IPS DF 6.9 (cell line): ENCODE measurements at places on chromosomes 2 and 18.

- peaks cover 2% of the 10 kb centered on the region for H3K4me1 ChIP-seq
- no peak for DNase-seq
- H3K27me3 ChIP-seq: no peaks in the 10 kb centered on the region
- H3K36me3 ChIP-seq: no peaks in the 10 kb centered on the region
- H3K27ac ChIP-seq: no peak overlapping the region
- H3K4me3 ChIP-seq: no peak overlapping the region
Measured at GRCh38 chr2:181309586-181309985, 147.6 kb upstream of the ITGA4 start.

GRCh38 chr2:194591192-194591591, 1065.8 kb upstream of the SLC39A10 start:
- H3K36me3 ChIP-seq: no peaks in the 10 kb centered on the region
- H3K4me3 ChIP-seq: no peak overlapping the region
- no peak overlapping the region for H3K27ac ChIP-seq

DNA sequence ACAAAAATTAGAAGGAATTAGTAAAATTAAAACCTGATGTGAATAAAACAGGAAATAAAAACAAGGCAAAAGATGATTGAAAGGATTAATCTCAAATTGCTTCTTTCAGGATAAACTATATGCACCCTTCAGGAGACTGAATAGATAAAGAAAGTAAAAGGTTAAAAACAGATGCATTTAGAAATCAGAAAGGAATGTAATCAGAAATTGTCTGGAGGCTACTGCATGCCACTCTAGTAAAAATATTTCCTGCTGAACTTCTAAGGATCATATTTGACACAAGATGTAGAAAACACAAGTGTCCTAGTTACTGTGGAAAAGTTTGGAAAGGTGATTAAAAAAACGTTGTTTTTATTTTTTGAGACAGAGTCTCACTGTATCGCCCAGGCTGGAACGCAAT, 16.2 kb downstream of the CHCHD5 start:
- no peak for DNase-seq
- H3K27ac ChIP-seq: no peak overlapping the region
- H3K4me3 ChIP-seq: no peak overlapping the region
- H3K36me3 ChIP-seq: no peaks in the 10 kb centered on the region
- H3K27me3 ChIP-seq: no peaks in the 10 kb centered on the region

GRCh38 chr2:155965415-155966063, 367.0 kb downstream of the NR4A2 start:
- no peak overlapping the region for H3K27ac ChIP-seq
- no peaks in the 10 kb centered on the region for H3K36me3 ChIP-seq
- DNase-seq: no peak
- no peaks in the 10 kb centered on the region for H3K4me1 ChIP-seq
- no peaks in the 10 kb centered on the region for H3K27me3 ChIP-seq
- H3K4me3 ChIP-seq: no peak overlapping the region

GRCh38 chr2:226625946-226626345, 173.7 kb downstream of the IRS1 start:
- H3K4me3 ChIP-seq: no peak overlapping the region
- no peaks in the 10 kb centered on the region for H3K36me3 ChIP-seq
- H3K27ac ChIP-seq: no peak overlapping the region
- H3K27me3 ChIP-seq: no peaks in the 10 kb centered on the region
- no peak for DNase-seq

DNA sequence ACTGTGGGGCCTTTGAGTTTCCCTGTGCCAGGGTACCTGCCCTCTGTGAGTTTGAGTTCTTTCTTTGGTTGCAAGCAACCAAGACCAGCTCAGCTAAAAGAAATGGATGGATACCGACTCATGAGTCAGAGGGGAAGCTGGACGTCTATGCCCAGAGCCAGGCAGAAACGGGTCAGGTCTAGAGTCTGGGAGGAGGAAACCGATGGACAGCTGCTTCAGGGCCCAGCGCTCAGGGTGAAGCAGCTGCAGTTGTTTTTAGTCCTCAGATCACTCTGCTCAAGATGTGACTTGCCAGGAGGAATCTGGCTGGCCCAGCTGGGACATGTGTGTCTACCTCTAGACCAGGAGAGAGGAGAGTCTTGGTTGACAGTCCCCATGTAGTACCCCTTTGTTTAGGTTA, 10.1 kb upstream of the TYMS start:
- DNase-seq: no peak
- no peak overlapping the region for H3K27ac ChIP-seq

DNA sequence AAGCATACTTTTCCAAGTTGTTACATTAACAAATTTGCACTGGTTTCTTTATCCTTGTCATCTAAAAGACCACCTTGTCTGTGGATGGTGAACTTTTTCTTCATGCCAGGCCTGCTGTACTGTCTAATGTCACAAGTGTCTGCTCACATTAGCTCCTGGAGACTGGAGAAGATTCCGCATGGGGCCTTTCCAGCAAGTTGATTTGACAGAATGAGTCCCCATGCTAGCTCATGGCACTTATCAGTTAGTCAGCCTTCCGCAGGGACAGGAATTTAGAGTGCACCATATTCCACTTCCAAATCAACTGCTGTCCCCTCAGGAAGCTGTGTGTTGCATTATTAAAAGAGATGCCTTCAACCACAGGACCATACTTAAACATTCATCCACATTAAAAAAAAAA, 41.4 kb upstream of the LRPPRC start:
- H3K27me3 ChIP-seq: no peaks in the 10 kb centered on the region
- no peaks in the 10 kb centered on the region for H3K36me3 ChIP-seq
- no peak for DNase-seq
- H3K27ac ChIP-seq: no peak overlapping the region

GRCh38 chr2:158766524-158766923, 28.6 kb upstream of the DAPL1 start:
- H3K4me1 ChIP-seq: no peaks in the 10 kb centered on the region; the same call in 1 of the 2 replicates
- H3K4me3 ChIP-seq: no peak overlapping the region
- no peak for DNase-seq
- no peak overlapping the region for H3K27ac ChIP-seq

GRCh38 chr2:29220506-29221270, 105.5 kb downstream of the CLIP4 start:
- no peaks in the 10 kb centered on the region for H3K4me1 ChIP-seq
- H3K27ac ChIP-seq: no peak overlapping the region
- no peak for DNase-seq
- no peak overlapping the region for H3K4me3 ChIP-seq
- H3K36me3 ChIP-seq: no peaks in the 10 kb centered on the region
- no peaks in the 10 kb centered on the region for H3K27me3 ChIP-seq

DNA sequence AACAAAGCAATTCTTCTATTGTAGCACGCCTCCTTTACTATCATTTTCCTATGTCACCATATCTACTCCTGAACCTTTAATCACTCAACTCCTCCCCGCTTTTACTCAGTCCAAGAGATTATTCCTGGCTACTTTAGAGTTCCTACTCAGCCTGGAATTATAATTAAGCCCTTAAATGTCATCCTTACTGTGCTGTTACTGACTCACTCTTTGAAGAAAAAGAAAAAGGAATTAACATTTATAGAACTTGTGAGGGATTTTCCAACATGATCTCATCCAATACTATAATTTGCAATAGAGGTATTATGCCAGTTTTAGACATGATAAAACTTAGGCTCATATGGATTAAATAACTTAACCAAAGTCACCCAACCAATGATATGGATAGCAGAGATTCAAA, 61.7 kb downstream of the CCDC88A start:
- no peaks in the 10 kb centered on the region for H3K4me1 ChIP-seq
- H3K27me3 ChIP-seq: no peaks in the 10 kb centered on the region
- H3K36me3 ChIP-seq: no peaks in the 10 kb centered on the region; the same call in 1 of the 2 replicates
- H3K27ac ChIP-seq: no peak overlapping the region

DNA sequence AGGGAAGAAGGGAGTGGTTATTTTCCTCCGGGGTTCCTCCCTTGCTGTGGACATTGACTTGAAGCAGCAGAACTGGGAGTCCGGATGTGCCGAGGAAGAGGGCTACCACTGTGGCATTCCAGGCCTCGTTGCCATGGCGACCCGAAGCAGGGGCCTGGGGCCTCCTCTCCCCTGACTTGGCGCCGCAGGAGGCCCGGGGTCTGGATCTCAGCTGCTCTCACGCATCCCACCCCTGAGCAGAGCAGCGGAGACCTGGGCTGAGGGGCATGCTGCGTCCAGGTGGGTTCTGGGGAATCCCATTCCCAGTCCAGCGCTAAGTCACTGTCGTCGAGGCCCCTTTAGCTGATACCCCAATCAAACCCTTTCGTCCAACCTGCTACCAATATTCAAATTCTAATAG, 100.2 kb downstream of the BCL11A start:
- peak; percentile 63 for DNase-seq
- no peak overlapping the region for H3K4me3 ChIP-seq
- no peaks in the 10 kb centered on the region for H3K27me3 ChIP-seq
- no peaks in the 10 kb centered on the region for H3K36me3 ChIP-seq
- no peak overlapping the region for H3K27ac ChIP-seq

- DNase-seq: no peak
- no peak overlapping the region for H3K4me3 ChIP-seq
- no peak overlapping the region for H3K27ac ChIP-seq
- H3K27me3 ChIP-seq: no peaks in the 10 kb centered on the region
- no peaks in the 10 kb centered on the region for H3K36me3 ChIP-seq
Measured at GRCh38 chr2:69615969-69616368, 27.6 kb downstream of the AAK1 start.

GRCh38 chr2:176251928-176252327, 17.3 kb upstream of the MTX2 start:
- no peak overlapping the region for H3K4me3 ChIP-seq
- DNase-seq: no peak
- no peaks in the 10 kb centered on the region for H3K4me1 ChIP-seq
- no peaks in the 10 kb centered on the region for H3K27me3 ChIP-seq
- no peaks in the 10 kb centered on the region for H3K36me3 ChIP-seq

- H3K4me3 ChIP-seq: no peak overlapping the region
- H3K4me1 ChIP-seq: peaks cover 2% of the 10 kb centered on the region
- H3K27me3 ChIP-seq: no peaks in the 10 kb centered on the region
Measured at GRCh38 chr2:236341721-236342120, 77.5 kb upstream of the ASB18 start.

- no peaks in the 10 kb centered on the region for H3K4me1 ChIP-seq
- no peaks in the 10 kb centered on the region for H3K36me3 ChIP-seq
- H3K27ac ChIP-seq: no peak overlapping the region
- no peaks in the 10 kb centered on the region for H3K27me3 ChIP-seq
Measured at GRCh38 chr2:112690853-112691401, 29.9 kb upstream of the NT5DC4 start.

DNA sequence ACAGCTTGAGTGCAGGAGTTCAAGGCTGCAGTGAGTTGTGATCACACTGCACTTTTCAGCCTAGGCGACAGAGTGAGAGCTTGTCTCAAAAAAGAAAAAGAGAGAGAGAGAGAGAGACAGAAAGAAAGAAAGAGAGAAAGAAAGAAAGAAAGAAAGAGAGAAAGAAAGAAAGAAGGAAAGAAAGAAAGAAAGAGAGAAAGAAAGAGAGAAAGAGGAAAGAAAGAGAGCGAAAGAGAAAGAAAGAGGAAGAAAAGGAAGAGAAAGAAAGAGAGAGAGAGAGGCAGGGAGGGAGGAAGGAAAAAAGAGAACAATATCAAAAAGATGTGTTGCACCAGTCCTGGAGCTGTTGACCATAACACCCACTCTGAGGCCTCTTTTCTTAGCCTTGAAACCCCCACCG, 89.8 kb upstream of the MBOAT2 start:
- H3K36me3 ChIP-seq: no peaks in the 10 kb centered on the region
- peaks cover 10% of the 10 kb centered on the region for H3K4me1 ChIP-seq
- no peaks in the 10 kb centered on the region for H3K27me3 ChIP-seq
- no peak overlapping the region for H3K27ac ChIP-seq
- no peak overlapping the region for H3K4me3 ChIP-seq
- DNase-seq: no peak

- H3K36me3 ChIP-seq: peaks cover 5% of the 10 kb centered on the region; the same call in 1 of the 2 replicates
- DNase-seq: no peak
- no peak overlapping the region for H3K27ac ChIP-seq
- H3K27me3 ChIP-seq: no peaks in the 10 kb centered on the region
- H3K4me3 ChIP-seq: no peak overlapping the region
- H3K4me1 ChIP-seq: no peaks in the 10 kb centered on the region
Measured at GRCh38 chr2:69099541-69099940, 86.6 kb downstream of the ANTXR1 start.

DNA sequence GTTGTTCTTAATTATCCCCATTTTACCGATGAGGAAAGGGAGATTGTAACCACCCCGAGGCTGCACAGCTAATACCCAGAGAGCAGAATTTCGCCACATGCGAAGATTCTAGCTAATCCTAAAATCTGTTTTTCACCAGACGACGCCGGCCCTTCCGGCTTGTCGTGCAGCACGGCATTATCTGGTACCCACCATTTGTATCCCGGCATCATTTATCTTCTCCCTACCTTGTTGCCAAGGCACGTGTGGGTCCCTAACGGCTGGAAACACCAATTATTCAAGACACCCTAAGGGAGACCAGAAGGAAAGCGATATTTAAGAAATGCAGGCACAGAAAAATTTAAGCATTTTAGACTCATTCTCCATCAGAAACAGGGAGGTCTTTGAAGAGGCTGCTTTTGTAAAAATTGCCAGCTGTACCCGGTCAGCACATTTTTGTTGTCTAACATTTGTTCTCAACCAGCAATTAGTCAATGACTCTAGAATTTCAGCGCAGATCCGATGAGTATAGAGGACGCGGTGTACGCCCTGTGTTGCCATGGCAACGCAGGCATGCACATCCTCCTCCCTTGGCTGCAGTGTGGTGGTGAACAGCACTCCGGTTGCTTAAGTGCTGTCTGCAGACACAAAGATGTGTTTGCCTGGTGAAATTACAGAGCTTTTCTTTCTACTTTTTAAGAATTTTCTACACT, 111.6 kb downstream of the AGAP1 start:
- peaks cover 2% of the 10 kb centered on the region; the same call in 1 of the 2 replicates for H3K4me1 ChIP-seq
- no peaks in the 10 kb centered on the region for H3K27me3 ChIP-seq
- no peak overlapping the region for H3K27ac ChIP-seq
- DNase-seq: peak; percentile 33
- H3K36me3 ChIP-seq: no peaks in the 10 kb centered on the region
- no peak overlapping the region for H3K4me3 ChIP-seq

- H3K4me1 ChIP-seq: peaks cover 9% of the 10 kb centered on the region
- H3K27me3 ChIP-seq: peaks cover 5% of the 10 kb centered on the region; the same call in 1 of the 2 replicates
- no peak overlapping the region for H3K27ac ChIP-seq
- no peaks in the 10 kb centered on the region for H3K36me3 ChIP-seq
- H3K4me3 ChIP-seq: peak overlapping the region; percentile 45; the same call in 1 of the 2 replicates
Measured at GRCh38 chr18:37484983-37485834, 80.4 kb downstream of the CELF4 start.

DNA sequence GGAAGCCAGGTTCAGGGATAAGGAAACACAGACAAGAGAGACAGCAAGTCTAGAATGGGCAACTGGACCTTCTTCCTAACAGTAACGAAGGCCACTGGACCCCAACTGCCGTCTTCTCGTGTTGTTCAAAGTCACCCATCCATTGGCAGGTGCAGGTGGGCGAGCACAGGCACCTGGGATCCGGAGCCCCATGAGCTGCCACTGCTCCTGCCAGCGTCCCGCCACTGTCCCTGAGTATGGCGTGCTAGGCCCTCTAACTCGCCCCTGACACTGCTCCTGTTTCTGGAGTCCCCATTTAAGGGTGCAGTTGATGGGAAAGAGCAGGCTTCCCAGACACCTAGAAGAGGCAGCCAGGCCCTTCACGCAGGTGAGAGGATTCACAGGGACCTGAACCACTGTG, 48.0 kb downstream of the NDUFA10 start:
- H3K4me3 ChIP-seq: no peak overlapping the region
- H3K36me3 ChIP-seq: peaks cover 3% of the 10 kb centered on the region; the same call in 1 of the 2 replicates
- no peaks in the 10 kb centered on the region for H3K27me3 ChIP-seq
- H3K4me1 ChIP-seq: 0 out of 2 replicates have a peak, but pooled peaks cover 2% of the 10 kb centered on the region

GRCh38 chr18:79901665-79902064, 49.8 kb downstream of the SLC66A2 start:
- no peaks in the 10 kb centered on the region for H3K4me1 ChIP-seq
- peaks cover 2% of the 10 kb centered on the region; the same call in 1 of the 2 replicates for H3K36me3 ChIP-seq
- H3K27me3 ChIP-seq: no peaks in the 10 kb centered on the region
- DNase-seq: no peak
- H3K27ac ChIP-seq: no peak overlapping the region
